ENCODE measurements at places on chromosomes 16 and 17.

GRCh38 chr16:13660807-13661206, 259.1 kb upstream of the ERCC4 start:
- no peak for DNase-seq

DNA sequence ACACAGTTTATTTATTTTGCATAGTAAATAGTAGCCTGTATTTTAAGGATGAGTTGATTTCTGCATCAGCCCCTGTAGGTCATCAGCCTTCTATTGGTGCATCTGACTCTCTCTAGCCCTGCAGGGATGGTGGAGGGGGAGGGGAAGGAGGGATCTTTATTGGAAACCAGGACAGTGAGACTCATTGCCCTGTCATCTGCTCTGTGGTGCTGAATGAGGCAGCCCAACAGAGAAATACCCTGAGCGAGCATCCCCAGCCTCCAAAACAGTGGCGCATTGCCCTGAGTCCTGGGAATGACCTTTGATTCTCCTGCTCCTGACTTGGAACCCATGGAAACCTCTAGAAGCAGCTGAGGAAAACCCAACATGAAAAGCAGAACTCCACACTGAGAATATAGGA, 45.5 kb upstream of the STH start:
- DNase-seq, result no peak

DNA sequence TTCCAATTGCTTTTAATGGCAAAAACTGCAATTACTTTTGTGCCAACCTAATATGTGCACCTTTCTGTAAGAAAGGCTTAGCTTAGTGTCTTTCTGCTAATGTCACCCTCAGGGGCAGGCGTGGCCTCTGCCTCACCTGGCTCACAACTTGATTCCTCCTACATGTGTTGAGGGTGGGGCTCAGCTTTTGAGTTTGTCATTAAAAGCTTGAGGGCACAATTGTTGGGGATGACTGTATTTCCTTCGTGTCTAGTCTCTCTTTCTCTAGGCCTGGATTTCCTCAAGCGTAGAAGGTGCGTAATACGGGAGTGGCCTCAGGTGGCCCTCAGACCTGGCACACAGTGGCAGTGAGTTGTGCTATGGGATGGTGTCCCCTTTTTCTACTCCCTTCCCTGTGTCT, 94.4 kb downstream of the CLEC16A start:
- no peak for DNase-seq

GRCh38 chr17:27354491-27355081, 60.7 kb downstream of the WSB1 start:
- DNase-seq, result no peak

DNA sequence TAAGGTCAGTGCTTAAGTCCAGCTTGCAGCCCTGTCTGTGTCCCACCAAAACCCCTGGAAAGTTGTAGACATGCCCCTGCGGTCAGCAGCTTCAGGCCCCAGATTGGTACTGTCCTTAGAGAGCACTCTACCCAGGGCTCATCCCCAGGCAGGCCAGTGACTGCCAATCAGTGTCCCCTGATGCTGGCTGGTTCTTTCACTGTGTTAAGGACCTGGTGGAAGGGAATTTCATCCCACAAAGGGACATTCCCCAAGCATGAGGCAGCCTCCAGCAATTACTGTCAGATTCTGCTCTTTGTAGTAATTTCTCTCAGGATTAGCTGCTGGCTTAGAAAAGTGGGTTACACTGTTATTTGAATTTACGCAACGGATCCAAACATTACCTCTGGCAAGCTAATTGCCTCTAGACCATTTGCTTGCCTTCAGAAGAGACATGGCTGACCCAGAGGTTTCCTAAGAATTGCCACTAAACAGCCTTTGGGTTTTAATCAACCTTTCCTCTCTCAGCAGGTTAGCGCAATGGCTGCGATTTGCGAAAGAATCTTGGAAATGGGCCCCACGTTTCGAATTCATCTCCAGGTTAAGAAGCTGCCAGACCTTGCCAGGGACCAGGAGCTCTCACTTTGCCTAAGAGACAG, 5.9 kb downstream of the IRX6 start:
- DNase-seq, result no peak

DNA sequence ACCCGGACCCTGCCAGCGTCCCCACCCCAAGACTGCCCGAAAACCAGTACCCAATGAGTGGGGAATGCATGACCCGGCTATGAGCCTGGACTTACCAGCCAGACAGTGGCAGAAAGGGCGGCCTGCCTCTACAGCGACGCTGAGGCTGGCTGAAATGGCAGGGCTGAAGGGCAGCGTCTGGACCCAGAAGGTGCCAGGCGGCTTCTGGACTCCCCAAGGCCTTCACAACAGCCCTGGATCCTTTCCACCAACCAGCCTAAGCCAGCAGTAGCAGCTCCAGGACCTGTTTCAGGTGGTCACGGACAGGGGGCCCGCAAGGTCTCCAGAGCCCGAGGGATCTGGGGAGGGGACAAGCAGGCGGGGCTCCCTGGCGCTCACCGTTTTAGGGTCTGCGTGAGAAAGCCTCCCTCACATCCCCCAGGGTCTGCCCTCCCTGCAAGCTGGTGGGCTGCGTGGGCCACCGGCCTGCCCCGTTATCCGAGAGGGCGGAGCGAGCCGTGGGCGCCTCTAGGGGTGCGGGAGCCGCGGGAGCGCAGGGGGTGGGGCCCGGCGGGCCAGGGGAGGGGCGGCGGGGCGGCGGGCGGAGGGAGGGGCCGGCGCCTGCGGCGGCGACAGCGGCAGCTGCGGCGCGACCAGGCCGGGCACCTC, at the start of gene RIPOR1:
TSS of gene RIPOR1 (plus strand) at position 608 of the 648 bp plus-strand sequence. CDS start 9,618 bp downstream, outside the sequence.
- DNase-seq, result peak; percentile 52

- no peak for DNase-seq
Measured at GRCh38 chr16:27820646-27821345, 242.7 kb downstream of the GSG1L start.

GRCh38 chr17:2849327-2849670, 53.1 kb downstream of the RAP1GAP2 start:
- no peak for DNase-seq

GRCh38 chr17:31460226-31460721, 68.8 kb downstream of the RAB11FIP4 start:
- no peak for DNase-seq

DNA sequence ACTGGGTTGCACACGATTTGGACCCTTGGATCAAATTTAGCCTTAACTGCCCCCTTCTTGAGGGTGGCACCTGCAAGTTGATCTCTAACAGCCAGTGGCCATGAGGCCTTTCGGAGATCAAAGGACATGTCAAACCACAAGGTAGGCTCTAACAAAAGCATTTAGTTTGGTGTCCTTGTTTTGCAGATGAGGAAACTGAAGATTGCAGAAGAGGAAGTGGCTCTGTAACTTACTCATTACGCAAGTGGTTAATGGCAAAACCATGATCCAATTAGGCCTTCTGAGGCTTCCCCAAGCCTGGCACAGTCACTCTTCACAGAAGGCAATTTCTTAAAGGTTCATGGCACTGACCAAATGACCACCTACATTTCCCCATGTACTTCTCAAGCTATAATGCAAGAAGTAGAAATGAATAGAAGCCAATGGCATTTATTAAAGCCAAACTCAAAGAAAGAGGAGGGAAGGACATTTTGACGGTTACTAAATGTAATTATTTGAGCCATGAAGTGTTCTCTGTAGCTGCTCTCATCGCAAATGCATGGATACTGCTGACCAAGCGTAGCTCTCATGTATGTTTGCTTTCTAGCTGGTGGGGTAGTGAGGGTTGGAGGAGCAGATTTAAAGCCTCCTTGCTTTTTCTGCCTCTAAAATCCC, 32.8 kb upstream of the ABCC12 start:
- no peak for DNase-seq

GRCh38 chr17:48612854-48613691, 2.0 kb downstream of the HOXB8 start:
- peak; percentile 55 for DNase-seq

DNA sequence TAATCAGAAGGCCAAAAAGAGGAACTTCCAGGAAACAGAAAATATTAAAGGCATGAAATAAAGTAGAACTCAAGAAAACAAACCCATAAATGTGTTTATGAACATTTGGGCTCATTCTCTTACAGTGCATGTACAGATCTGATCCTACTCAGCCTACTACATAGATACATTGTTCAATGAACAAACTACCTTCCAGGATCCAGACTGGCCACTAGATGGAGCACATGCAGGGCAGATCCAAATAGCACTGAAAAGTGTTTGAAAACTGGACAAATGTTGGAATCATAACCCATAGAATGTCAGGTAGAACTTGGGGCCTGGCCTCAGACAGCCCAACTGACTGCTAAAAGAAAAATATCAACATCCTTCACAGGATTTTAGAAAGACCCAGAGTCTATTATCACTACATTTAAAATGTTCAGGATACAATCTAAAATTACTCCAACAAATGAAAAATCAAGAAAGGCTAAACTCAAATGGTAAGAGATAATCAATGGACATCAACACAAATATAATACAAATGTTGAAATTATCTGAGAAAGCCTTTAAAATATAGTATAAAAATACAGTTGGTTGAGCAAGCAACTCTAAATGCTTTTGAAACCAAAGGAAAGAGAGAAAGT, 122.4 kb upstream of the NUDT7 start:
- no peak for DNase-seq

DNA sequence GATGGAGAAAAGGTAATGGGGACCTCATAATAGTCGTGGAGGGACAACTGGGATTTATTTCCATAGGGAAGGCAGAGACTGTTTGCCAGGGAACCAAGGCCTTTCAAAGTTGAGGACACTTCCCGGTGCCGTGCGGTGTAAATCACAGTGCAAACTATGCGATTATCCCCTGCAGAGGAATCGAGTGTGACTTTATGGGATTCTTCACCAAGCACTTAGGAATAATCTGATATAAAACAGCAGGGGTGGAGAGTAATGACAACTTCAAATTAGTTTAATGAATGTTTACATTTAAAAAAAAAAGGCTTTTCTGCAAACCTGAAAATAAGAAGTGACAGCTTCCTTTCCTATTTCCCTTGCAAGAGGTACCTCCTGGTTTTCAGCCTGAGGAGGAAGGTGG, 538.2 kb downstream of the MAF start:
- no peak for DNase-seq

- no peak for DNase-seq
Measured at GRCh38 chr16:17076092-17076754, 394.5 kb downstream of the XYLT1 start.

GRCh38 chr16:30377812-30378235, 3.2 kb downstream of the MYL11 start:
- peak; percentile 86 for DNase-seq

DNA sequence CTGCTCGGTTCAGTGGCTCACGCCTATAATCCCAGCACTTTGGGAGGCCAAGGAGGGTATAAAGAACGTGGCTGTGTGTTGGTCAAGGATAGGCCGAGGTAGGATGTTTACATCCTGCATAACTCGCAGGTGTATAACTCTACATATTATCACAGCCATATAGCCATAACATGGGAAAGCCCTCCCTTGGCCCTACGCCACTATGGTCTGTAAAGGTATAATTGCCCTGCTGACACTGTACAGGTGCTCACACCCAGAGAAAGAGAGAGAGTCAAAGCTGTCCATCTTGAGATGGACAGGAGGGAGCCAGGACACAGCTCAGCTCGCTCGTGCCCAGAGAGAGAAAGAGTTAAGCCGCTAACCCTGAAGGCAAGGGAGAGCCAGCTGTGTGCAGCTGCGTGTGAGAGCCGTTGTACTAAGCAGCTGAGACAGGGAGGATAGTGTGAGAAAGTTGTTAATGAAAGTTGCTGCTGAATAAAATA, 30.4 kb upstream of the DHX8 start:
- DNase-seq, result no peak

- DNase-seq, result no peak
Measured at GRCh38 chr17:48128400-48128799, 20.8 kb downstream of the SNX11 start.

DNA sequence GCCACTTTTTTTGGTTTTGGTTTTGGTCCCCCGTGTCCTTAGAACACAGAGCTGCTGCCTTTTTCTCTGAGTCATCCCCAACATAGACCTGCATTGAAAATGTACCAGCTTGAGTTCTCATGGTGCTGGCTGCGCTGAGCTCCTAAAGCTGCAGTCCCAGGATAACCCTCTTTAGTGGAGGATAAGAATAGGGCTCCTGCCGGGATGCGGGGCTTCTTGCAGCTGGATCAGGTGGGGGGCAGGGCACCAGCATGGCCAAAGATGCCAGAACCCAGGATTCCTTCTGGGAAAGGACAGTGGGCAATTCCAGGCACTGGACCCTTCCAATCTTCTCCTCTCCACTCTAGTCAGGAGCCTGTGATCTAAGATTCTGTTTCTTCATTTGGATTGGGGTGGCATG, 8.3 kb upstream of the CLUH start:
- DNase-seq, result no peak

DNA sequence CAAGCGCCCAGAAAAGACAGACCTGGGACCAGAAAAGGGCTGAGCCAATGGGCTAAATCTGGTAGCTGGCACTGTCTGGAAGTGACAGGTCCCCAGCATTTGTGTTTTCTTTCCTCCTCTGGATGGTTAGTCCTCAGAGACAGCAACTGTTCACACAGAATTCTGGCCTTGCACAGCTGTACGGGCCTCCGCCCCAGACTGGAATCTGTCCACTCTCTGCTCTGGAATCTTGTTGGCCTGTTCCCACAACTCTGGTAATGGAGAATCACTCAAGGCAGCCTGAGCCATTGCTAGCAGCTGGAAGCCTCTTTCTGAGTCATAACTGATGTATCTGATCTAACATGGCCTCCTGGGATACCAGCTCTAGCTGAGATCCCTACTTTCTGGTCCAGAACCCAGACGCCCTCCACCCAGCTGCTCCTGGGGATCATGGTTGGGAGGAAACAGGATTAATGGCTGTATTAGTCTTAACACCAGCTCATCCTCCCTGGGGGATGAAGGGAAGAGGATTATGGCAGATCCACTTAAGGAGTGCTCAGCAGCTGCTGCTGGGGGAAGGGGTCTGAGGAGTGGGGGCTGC, 9.1 kb downstream of the ZNF668 start:
- no peak for DNase-seq

GRCh38 chr16:57998486-57998885, 2.0 kb downstream of the ZNF319 start:
- DNase-seq, result peak; percentile 61

- DNase-seq, result no peak
Measured at GRCh38 chr17:37507111-37507510, 17.4 kb downstream of the DUSP14 start.

GRCh38 chr17:82475458-82475857, 16.9 kb downstream of the NARF start:
- no peak for DNase-seq

DNA sequence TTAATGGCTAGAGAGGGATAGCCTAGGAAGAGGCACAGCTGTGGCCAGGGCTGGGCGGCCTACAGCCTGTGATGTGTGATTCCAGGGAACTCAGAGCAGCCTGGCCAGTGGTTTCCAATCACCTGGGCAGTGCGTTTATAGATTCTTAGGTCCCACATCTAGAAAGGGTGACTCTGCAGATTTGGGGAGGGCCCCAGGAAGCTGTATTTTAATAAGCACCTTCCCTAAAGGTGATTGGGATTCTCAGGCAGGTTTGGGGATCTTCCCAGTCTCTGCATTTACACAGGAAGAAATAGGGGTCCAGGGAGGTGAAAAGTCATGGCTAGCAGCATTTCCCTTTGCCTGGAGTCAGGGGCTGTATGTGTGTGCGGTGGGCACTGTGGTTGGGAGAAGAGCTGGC, 9.5 kb downstream of the SPNS2 start:
- no peak for DNase-seq

DNA sequence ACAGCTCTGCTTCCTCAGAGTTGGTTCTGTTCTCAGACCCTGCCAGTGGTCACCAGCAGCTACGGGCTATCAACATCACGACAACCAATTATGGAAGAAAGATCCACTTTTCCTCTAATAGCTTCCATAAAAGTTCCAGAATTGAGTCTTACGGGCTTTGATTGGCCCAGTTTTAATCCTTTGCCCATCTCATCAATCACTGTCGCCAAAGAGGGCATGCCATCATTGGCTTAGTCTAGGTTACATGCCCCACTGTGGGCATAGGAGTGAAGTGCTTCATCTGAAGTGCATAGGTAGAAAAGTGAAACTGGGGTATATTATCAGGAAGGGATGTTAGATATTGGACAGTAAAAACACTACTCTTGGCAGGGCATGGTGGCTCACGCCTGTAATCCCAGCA, 76.6 kb upstream of the DHX40 start:
- no peak for DNase-seq
